Inflammatory macrophage (primary cell): ENCODE measurements at places on chromosomes 12 and 14.

- DNase-seq: no peak
Measured at GRCh38 chr12:128323145-128323920, 56.4 kb downstream of the TMEM132C start.

- no peak for DNase-seq
Measured at GRCh38 chr14:89573399-89573657, 156.3 kb upstream of the FOXN3 start.

GRCh38 chr14:105160776-105161175 lies 7.8 kb downstream of the JAG2 start:
- no peak for DNase-seq

GRCh38 chr12:130164936-130165335 lies 2.7 kb downstream of the FZD10 start:
- DNase-seq: no peak

- DNase-seq: no peak
Measured at GRCh38 chr12:116294454-116295165, 17.1 kb upstream of the MED13L start.

DNA sequence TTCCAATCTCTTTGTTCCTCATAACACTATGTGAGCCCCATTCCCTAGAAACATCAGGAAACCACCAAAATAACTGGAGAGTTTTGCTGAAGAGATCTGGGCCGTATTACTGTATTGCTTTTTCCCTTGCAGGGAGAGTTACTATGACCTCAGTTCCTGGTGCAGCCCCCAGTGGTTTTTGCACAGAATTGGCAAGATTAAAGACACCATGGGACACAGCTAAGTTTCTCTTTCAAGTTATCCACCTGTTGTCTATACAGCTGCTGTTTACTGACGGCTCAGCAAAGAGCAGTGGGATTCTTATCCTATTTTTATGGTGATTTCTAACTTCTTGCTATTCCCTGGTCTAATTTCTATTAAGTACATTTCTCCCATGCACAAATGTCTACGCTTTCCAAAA lies 77.1 kb upstream of the SLC35F4 start:
- no peak for DNase-seq

- DNase-seq: no peak
Measured at GRCh38 chr12:7302266-7302986, 1.4 kb upstream of the ACSM4 start.

- no peak for DNase-seq
Measured at GRCh38 chr12:71892059-71892458, 46.6 kb upstream of the TPH2 start.

DNA sequence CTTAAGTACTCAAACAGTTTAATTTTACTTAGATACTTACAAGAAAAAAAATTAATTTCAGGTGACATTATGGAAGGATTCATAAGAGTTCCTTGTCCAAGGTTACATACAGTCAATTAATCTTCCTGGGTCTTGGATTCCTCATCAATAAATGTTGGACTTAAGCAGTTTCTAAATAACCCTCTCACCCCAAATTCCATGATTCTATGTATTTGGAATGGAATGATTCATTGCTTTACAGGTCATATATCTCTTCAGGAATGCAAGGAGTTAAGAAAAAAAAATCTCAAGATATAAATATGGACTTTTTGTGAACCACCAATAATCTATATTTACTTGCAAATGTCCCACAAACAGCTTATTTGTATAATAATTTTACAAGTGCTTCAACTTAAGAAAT lies 84.2 kb upstream of the BMP4 start:
- DNase-seq: no peak

GRCh38 chr14:105533391-105533790 lies 7.0 kb downstream of the TMEM121 start:
- no peak for DNase-seq

DNA sequence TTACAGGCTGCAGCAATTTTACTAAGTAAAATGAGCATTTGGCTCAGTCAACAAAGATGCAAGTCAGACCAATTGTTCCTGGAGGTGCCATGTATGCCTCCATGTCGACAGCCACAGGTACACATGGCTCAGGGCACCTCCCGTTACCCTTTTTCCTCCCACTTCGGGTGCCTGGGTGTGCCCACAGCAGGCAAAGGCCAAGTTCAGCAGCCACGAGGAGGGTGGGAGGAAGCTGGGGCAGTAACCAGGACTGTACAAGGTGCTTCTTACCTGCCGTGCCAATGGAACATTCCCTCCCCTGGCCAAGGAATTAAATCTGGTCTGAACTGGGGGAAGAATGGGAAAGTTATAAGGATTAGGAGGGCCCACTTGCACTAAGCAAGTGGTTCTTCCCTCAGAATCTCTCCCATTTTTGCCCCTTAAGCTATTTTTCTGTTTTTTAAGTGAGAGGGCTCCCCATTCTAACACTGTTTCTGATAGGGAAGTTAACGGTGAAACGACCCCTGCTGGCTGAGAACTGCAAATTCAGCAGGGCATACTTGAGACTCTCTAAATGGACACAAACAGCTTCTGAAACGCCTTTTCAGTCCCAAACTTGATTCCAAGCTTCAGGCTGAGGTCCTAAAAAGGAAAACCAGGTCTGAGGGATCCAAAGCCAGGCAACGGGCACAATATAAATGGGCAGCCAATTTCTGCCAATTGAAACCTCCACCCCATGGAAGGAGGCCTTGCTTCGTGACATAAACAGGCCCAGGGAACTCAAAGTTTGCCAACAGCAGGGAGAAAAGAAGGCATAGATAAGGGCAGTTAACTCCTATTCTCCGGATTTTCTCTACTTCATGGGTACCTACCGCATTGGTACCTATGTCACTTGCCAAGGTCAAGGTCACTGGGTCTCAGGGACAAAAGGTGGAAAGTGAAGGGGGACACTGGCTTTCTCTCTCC lies 24.8 kb downstream of the CLECL1 start:
- DNase-seq: peak; percentile 70
